ENCODE measurements at places on chromosomes 6 and 20.

GRCh38 chr20:48210111-48211027 lies 425.1 kb upstream of the SULF2 start:
- no peak for DNase-seq

- no peak for DNase-seq
Observed at GRCh38 chr6:148109732-148110131, 232.9 kb upstream of the SASH1 start.

- no peak for DNase-seq
Observed at GRCh38 chr6:13431861-13432465, 55.4 kb downstream of the GFOD1 start.

GRCh38 chr20:53899351-53900167 lies 170.8 kb downstream of the BCAS1 start:
- DNase-seq, result no peak

DNA sequence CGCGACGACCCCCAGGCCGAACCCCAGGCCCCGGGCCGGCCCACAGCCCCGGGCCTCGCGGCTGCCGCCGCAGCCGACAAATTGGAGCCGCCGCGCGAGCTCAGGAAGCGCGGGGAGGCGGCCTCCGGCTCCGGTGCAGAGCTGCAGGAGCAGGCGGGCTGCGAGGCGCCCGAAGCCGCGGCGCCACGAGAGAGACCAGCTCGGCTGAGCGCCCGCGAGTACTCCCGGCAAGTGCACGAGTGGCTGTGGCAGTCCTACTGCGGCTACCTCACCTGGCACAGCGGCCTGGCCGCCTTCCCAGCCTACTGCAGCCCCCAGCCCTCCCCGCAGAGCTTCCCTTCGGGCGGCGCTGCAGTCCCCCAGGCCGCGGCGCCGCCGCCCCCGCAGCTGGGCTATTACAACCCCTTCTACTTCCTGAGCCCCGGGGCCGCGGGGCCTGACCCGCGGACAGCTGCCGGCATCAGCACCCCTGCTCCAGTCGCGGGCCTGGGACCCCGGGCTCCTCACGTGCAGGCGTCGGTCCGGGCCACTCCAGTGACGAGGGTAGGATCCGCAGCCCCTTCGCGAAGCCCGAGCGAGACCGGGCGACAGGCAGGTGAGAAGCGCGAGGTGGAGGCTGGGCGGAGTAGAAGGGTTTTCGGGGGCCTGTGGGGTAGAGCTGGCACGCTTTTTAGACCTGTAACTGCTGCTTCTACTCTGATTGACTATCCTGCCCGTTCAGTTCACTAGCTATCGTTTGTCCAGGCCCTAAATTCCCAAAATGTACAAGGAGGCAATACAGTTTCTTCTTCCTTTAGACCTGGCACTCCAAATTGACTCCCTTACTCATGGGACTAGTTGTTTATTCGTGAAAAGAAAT lies 654 bp downstream of the FAM8A1 start:
- no peak for DNase-seq

DNA sequence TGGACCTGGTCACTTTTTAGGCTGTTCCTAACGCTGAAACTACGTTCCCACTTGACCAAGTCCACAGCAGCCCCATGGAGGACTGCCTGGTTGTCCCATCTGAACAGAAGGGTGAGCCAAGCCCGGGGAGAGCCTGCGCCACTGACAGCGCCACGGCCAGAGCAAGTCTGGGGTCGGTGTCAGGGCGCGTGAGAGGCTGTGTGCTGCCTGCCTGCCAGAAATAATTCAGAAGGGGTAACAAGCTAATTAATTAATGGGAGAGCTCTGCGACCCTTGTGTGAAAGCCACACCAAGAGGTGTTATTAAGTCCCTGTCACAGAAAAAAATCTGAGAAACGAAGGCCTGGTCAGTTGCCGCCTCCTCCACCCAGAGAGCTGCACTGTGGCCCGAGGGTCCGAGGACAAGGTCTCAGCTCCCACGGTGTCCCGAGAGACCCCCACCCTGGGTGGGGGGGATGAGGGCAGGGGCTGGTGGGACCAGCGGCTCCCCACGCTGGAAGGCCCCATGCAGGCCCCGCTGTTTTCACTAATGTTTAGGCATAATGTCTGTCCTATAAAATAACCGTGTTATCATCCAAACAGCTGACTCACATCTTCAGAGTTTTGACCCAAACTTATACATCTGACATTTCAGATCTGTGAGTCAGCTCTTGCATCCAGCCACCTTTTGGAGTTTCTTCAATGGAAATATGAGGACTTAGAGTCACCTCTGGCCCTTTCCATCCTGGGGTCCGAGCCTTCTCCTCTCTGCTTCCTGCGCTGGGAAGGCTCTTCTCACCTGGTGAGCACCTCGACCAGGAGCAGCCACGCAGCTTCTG lies 58.5 kb downstream of the DLL1 start:
- no peak for DNase-seq

DNA sequence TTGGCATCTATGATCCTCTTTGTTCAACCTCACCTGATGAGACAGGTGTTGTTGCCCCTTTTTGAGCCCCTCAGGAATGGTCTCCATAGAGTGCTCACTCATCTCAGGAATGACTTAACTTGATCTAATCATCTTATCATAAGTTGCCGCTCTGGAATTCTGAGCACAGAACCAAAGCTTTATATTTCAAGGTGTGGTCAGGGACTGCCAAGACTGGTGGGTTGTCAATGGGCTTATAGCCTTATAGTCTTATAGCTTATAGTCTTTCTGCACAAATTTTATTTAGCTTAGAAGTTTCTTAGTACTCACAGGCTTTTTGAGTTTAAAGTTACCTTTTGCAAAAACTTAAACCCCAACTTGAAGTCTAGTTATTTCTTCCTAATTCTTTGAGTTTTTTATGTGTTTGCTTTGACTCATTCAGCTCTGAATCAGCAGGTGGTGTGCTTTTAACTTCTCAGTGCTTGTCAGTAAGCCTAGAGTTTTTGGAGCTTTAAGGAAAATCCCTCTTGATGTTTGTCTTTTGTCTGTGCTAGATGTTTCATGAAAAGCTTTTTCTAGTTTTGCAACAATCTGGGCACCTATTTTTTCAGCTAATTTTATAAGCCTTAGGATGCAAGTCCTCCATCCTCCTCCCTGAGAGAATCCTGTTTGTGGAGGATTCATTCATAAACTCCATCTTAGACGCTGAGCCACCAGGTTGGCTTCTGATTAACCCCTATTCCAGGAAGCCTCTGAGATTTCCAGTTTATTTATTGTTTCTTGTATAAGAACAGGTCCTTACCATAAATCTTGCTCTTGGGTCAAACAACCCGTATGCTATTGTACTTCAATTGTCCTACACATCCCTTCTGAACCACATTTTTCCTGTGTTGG lies 72.3 kb upstream of the SSTR4 start:
- no peak for DNase-seq

GRCh38 chr6:134909701-134910592 lies 40.0 kb downstream of the ALDH8A1 start:
- no peak for DNase-seq

DNA sequence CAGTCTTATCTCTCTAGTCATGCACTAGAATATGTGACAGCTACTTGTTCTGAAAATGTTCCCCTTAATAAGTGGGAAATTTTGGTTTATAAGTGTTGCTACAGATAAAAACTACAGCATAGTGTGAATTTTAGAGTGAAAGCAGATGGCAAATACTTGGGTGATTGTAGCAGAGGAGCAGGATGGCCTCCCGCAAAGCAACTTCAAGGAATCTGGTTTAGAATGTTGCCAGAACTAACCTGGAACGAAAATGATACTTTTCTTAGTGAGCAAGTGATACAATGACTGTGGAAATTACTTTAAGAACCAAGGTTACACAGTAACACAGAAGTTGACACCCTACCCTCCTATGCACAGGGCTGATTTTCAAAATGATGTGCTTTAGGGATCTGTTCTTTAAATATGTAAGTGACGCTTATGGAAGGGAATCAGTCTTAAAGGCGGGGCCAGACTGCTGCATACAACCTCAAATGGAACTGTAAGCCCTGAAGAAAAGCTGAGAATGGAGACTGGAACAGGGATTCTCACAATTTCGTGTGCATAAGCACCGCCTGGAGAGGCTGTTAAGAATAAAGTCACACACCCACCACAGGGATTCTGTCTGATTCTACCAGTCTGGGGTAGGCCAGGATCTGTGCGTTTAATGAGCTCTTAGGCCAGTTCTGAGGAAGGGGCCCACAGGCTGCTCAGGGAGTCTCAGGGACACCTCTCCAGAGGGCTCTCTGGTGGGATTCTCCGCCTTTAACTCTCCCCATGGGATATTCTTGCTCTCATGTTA lies 97.9 kb downstream of the FYN start:
- DNase-seq, result no peak

DNA sequence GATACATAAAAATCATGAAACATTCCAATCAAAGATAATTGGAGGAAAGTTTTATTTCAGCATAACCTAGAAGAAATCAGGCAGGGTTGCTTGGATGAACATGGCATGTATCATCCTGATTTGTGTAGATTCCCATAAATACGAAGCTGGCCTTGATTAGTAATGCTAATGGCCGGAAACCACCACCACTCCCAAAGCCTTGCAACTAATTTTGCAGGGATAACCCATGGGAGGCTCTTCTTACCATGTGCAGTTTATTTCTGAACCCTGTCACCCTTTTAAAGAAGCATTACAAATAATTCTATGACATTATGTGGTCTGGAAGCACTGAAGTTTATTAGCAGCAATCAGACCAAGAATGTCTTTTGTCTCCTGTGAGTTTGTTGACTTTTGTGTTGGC lies 80.8 kb downstream of the AIG1 start:
- DNase-seq, result no peak

- DNase-seq, result no peak
Observed at GRCh38 chr6:40916845-40917244, 122.2 kb downstream of the UNC5CL start.

- DNase-seq, result no peak
Observed at GRCh38 chr6:151417477-151417876, 26.1 kb upstream of the ZBTB2 start.

- DNase-seq, result no peak
Observed at GRCh38 chr6:26309731-26310142, 55.3 kb upstream of the BTN3A2 start.

GRCh38 chr20:41175727-41176330 lies 38.5 kb downstream of the PLCG1 start:
- peak; percentile 50 for DNase-seq

- no peak for DNase-seq
Observed at GRCh38 chr6:25363427-25363826, 84.3 kb downstream of the CARMIL1 start.

GRCh38 chr6:52183131-52183713 lies 3.0 kb upstream of the IL17A start:
- no peak for DNase-seq

- DNase-seq, result no peak
Observed at GRCh38 chr6:35089935-35090505, 51.1 kb downstream of the TCP11 start.

- DNase-seq, result no peak
Observed at GRCh38 chr6:154894902-154895301, 100.2 kb upstream of the TIAM2 start.

DNA sequence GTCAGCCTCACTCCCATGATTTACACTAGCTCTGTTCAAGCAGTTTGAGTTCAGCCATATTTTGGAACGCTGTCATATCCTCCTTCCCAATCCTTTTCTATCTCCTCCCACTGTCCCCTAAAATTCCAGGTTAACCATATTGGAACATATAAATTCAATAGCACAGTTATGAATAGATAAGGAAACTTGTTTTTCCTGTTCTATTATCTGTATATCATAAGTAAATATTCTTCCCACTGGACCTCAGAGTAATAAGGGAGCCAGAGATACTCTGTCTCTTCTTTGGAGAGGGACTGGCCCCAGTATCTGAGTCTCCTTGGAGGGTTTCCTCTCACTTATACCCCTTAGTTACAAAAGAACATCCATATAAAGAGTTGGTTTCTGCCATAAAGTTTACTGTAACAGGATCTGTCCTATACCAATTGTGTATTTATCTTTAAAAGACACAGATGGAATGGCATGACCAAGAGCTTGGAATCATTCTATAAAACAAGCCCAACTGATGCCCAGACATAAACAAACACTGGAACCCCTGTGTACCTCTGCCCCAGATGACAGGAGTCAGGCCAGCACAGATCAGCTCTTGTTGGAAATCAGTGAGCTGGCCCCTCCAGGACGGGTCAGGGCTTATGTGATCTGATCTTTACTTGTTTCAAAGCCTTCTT lies 67.1 kb downstream of the EPB41L2 start:
- no peak for DNase-seq

DNA sequence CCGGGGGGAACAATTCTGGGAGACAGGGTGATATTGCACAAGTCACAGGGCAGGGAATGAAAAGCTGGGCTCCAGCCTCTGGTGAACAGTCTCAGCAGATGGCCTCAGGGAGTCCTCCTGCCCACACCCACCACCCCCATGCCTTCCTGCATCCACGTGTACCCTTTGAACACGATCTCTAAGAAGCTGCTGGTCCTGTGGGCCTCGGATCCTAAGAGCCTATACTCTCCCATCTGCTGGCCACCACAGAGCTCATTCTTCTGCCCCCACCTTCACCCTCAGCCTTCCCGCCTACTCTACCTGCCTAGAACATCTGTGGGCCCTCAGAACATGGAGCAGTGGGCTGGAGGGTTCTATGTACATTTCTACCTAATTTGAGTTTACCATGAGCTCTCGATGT lies 60.3 kb downstream of the TRERF1 start:
- no peak for DNase-seq

- no peak for DNase-seq
Observed at GRCh38 chr6:12419631-12420272, 129.6 kb downstream of the EDN1 start.

DNA sequence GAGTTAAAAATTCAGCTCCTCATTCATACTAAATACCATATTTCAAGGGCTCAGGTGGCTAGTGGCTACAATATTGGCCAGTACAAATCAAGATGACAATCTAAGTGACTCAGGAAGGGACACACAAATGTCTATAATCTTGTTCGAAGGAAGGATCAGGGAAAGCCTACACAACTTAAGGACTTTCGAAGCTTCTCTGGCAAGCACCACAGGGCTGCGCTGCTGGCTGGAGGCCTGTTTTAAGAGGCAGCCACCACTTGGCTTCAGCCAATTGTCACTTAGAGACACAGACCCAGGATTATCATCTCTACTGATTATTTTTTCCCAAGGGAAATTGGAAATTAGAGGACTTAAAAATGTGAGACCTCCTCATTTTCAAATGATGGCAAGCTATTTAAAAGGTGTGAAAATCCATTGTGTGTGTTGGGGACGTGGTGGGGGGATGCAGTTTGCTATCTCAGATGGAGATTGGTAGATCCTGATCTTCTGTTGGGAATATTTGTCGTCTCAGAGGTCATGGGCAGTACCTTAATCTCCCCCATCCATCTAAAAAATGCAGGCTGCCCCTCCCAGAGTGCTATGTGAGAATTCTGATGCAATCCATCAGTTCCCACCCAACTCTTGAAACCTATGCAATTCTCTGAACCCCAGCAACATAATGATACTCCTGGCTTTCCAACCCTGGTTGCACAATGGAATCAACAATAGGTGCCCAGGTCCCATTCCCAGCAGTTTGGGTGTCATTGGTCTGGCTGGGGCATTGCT lies 11.3 kb downstream of the ARHGAP40 start:
- no peak for DNase-seq
